ENCODE measurements at places on chromosomes 12 and 14. TPM values are rescaled to one million over a fixed set of nuclear protein-coding genes. Genes with fewer than 3 reads are reported as not detected.
A peak's percentile ranks its signal among the peaks of the same experiment; 100 is the strongest.

The CAPZA3 gene
- not detected for total RNA-seq

The RND1 gene
- 6.1 TPM for total RNA-seq

- DNase-seq: no peak
Measured at GRCh38 chr12:91271185-91271584, 88.6 kb upstream of the DCN start.

The SP1 gene
- 32.0 TPM for total RNA-seq

DNA sequence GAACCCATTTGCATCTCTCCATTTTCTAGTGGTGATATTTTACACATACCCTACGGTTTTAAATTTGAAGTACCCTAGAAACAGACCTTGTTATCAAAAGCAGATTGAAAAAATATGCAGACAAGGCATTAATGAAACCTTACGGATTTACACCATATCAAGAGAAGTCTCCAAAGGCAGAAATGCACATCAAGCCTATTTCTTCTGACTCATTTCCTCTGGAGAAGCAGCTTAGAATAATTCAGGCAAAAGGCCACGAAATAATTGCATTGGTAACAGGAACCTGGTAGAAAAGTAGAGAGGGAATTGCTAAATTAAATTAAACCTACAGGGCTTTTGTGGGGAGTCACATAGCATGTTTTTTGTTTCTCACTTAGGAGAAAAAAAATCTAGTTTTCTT lies 34.7 kb downstream of the KICS2 start:
- DNase-seq: peak; percentile 60

The ABCC9 gene
- not detected for total RNA-seq

The DHRS2 gene
- total RNA-seq: 1.7 TPM

The LRRIQ1 gene
- 0.38 TPM for total RNA-seq

- no peak for DNase-seq
Measured at GRCh38 chr12:79595273-79595672, 95.5 kb downstream of the PAWR start.

- DNase-seq: no peak
Measured at GRCh38 chr14:80346395-80346794, 135.1 kb upstream of the DIO2 start.

The SYT10 gene
- not detected for total RNA-seq

DNA sequence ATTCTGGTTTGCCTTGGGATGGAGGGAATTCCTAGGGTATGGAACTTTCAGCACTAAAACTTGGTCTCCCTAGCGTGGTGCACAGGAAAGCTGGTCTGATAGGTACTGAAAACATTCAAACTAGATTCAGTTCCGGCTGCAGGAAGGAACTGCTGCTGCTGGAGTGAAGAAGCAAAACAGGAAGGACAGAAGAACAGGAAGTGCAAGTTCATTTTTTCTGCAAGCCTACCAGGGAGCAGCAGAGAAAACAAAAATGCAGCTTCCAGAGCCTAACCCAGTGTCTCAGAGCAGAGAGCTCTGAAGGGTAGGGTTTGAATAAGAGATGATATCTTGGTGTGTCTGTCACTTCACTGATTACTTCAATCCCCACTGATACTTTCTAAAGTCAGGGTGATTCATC lies 165.2 kb downstream of the VRK1 start:
- no peak for DNase-seq

DNA sequence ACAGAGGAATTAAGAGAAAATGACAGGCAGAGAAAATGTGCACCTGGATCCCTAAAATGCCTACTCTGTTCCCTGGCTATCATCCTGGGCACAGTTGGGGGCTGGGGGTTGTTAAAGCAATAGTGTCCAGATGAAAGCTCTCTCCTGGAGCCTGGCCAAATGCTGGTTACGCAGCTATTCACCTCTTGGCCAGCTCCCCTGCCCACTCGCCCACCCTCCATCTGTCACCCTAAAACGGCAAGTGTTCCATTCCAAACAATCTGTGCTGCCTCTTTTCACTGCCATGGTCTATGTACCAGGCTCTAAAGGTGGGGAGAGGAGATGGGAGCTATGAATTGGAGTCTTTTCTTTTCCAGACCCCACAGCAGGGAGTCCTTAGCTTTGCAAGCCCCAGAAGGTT lies 24.7 kb upstream of the NPFF start:
- no peak for DNase-seq

The BDKRB2 gene
- 0.26 TPM for total RNA-seq

The AKAP6 gene
- total RNA-seq: 0.25 TPM

The SPRYD3 gene
- total RNA-seq: 15.4 TPM

The MORN3 gene
- 0.26 TPM for total RNA-seq

The OTX2 gene
- total RNA-seq: not detected

- DNase-seq: no peak
Measured at GRCh38 chr12:62256408-62257096, 3.7 kb upstream of the USP15 start.

The VCPKMT gene
- total RNA-seq: 1.9 TPM

DNA sequence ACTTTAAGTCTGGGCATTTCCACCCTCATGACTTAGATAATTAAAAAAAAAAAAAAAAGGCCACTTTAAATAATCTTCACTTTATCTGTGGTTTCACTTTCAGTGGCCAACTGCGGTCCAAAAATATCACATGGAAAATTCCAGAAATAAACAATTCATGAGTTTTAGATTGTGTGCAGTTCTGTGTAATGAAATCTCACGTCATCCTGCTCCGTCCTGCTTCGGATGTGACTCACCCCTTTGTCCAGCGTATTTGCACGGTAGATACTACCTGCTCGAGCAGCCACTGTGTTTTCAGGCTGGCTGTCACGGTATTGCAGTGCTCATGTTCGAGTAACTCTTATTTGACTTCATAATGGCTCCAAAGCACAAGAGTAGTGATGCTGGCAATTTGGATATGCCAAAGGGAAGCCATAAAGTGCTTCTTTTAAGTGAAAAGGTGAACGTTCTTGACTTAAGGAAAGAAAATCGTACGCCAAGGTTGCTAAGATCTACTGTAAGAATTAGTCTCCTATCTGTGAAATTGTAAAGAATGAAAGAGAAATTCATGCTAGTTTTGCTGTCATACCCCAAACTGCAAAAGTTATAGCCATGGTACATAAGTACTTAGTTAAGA lies 2.4 kb downstream of the E2F7 start:
- peak; percentile 96 for DNase-seq

The TMEM233 gene
- total RNA-seq: 0.89 TPM

The PLEKHG7 gene
- not detected for total RNA-seq

DNA sequence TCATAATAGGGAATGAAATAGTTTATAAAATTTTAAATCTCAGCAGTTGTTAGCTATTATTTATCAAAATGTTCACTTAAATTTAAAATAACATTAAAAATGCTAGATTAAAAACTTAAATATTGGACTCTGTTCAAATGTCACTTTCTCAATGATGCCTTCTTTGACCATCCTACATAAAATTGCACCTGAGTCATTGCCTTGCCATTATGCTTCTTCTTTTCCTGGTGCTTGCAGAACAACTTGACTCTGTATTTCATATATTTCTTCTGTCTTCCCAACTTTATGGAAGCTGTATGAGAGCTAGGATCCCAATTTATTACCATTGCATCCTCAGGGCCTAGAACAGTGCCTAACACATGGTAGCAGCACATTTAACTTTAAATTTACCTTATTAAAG lies 37.3 kb upstream of the CPM start:
- DNase-seq: no peak

GRCh38 chr12:52578469-52578868 lies 4.8 kb upstream of the KRT74 start:
- no peak for DNase-seq

The SYNDIG1L gene
- not detected for total RNA-seq

The TAS2R30 gene
- 2.0 TPM for total RNA-seq

- DNase-seq: peak; percentile 51
Measured at GRCh38 chr12:94074980-94075629, 73.3 kb upstream of the PLXNC1 start.

The GLI1 gene
- under 0.01 TPM for total RNA-seq

The NXPH4 gene
- total RNA-seq: not detected

The CRIP1 gene
- 0.90 TPM for total RNA-seq

DNA sequence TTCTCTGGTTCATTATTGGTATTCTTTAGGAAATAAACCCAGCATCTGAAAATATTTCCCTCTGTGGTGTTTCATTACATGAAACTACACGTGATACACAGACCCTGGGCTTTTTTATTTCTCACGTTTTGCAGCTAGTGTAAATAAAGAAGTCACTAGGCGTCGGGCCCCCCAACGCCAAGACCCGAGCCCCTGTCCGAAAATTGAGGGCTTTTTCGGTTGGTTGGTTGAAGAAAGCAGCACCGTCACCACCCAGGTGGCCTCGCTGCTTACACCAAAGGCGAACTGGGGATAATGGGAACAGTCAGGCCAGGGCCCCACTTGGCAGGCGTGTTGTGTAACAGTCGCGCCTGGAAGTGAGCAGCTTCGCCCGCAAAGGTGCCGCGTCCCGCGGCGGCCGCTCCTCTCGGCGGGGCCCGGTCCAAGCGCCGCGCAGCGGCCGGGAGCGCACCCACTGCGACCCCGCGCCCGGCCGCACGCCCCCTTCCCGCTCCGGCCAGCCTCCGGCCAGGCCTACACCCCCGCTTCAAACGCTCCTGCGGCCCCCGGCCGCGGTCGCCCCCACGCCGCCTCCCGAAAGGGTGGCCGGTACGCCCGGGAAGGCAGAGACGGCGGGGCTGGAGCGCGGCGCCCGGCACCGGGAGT lies 1.2 kb downstream of the DUSP16 start:
- DNase-seq: no peak

DNA sequence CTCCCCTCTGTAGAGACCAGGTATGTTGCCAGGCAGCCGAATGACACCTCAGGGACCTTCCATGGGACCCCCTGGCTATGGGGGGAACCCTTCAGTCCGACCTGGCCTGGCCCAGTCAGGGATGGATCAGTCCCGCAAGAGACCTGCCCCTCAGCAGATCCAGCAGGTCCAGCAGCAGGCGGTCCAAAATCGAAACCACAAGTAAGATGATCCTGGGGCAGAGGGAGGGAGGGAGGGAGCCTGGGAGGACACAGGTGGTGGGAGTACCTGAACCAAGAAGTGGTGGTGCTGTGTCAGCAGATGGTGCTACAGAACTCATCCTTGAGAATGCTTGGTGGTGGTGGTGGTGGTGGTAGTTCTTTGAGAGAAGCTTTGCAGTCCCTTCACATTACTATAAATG lies 1.0 kb downstream of the SMARCD1 start:
- DNase-seq: no peak

- DNase-seq: no peak
Measured at GRCh38 chr14:65433157-65433556, 20.6 kb downstream of the FUT8 start.

The C12orf50 gene
- not detected for total RNA-seq

The POTEG gene
- total RNA-seq: not detected
